Psoas muscle (tissue), 8 donors: ENCODE measurements at places on chromosomes 5 and 9. TPM values are rescaled to one million over a fixed set of nuclear protein-coding genes. Genes with fewer than 3 reads are reported as not detected.

DNA sequence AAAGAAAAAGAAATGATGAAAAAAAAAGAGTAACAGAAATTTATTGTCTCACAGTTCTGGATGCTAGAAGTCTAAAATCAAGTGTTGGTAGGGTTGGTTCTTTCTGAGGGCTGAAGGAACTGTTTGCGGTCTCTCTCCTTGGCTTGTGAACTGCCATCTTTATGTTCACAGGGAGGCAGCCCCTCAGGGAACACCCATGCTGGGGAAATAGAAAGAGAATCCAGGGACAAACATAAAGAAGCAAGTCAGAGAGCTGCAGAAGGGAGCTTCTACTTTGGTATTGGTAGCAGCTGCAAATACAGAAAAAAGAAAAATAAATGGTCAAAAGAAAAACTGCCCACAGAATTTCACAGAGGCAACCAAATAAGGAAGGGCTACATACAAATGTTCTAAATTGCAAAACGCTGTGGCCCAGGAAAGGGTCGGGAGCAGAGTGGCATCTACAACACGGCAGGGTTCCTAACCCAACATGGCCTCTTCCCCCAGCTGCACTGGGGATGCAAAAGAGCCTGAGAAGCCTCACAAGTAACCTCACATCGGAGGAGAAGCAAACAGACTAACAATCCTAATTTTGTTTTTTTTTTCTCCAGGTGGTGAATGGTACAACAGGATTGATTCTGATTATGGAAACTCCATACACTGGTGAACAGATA, 37.4 kb downstream of the ELOVL7 start:
- no peak for DNase-seq

GRCh38 chr5:23482642-23483041, 24.8 kb upstream of the PRDM9 start:
- no peak for DNase-seq

DNA sequence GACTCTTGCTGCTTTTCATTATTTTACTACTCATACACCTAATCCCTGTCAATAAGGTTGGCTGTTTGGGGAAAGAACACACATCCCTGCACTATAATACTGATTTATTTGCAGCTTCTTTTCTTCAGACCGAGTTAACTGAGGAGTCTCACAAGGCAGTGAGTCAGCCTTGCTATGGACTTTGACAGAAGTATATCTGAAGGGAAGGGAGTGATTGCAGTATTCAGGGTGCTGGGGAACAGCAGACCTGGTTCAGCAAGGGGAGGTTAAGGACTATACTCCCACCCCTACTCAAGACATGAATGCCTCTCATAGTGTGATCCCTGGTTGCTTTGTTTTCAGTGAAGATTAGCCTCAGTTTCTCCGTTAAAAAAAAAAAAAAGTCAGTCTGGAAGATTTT, 99.8 kb downstream of the TLE4 start:
- no peak for DNase-seq

GRCh38 chr9:112711050-112711689, 6.7 kb downstream of the INIP start:
- no peak for DNase-seq

DNA sequence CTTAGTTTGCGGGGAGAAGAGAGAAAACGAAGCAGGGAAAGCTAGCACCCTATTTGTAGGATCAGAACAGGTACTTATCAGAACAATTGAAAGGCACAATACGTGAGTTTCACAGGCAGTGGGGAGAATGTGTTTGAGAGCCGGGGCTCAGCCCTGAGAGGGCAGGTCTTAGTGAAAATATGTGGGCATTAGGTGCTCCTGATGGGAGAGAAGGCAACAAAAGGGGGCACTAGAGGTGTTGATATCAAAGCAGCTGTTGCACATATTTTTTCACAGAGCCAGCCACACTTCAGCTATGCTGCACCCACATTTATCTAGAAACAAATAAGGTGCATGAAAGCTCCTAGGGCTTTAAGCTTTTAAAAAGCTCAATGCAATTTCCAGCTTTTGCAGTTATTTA, 99.7 kb upstream of the MAN2A1 start:
- DNase-seq = no peak

The FAM151B gene
- 2.1 TPM for polyA plus RNA-seq

DNA sequence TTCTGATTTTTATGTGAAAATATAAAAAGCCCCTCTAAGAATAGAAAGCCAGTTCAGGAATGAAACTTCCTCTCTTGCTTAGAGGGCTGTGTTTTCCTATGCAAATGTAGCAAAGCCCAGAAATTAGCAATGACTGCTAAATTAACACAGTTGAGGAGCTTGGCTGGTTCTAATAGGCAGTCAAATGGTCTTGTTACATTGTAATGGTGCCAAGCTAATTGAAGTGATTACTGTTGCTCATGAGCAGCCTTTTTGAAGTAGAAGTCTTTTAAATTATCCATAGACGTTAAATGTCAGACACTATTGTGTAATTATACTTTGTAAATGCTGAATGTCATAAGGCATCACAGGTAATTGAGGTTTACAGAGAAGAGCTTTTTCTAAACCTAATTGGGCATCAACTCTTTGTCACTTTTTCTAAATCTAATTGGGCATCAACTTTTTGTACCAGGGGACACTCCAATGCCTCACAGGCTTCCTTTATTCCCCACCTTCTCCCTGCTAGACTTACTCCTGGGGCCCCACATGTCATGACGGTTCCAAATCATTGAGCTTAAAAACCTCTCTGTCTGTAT, 229.1 kb downstream of the PSAT1 start:
- DNase-seq = no peak

GRCh38 chr5:32889078-32889477, 178.0 kb downstream of the NPR3 start:
- no peak for DNase-seq
